ENCODE measurements at places on chromosomes 6 and 20.

DNA sequence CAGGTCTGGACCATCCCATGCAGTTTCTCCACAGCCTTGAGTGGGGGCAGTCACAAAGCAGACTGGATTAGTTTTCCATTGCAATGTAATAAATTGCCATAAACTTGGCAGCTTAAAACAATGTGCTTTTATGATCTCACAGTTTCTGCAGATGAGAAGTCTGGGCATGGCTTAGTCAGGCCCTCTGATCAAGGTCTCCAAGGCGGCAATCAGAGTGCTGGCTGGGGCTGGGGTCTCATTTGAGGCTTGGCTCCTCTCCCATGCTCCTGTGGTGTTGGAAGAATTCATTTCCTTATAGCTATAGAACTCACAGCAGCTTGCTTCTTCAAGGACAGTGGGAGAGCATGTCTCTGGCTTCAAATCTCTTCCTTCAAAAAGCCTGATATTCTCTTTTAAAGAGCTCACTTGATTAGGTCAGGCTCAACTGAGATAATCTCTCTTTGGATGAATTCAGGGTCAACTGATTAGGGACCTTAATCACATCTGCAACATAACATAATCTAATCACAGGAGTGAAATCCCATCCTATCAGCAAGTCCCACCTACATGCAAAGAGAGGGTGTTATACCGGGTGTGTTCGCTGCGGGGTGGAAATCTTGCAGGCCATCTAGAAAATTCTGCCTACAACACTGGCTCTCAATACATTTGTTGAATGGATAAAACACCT lies 77.4 kb upstream of the SULF2 start:
- DNase-seq = no peak

- no peak for DNase-seq
Measured at GRCh38 chr6:90646940-90647339, 60.1 kb upstream of the MAP3K7 start.

DNA sequence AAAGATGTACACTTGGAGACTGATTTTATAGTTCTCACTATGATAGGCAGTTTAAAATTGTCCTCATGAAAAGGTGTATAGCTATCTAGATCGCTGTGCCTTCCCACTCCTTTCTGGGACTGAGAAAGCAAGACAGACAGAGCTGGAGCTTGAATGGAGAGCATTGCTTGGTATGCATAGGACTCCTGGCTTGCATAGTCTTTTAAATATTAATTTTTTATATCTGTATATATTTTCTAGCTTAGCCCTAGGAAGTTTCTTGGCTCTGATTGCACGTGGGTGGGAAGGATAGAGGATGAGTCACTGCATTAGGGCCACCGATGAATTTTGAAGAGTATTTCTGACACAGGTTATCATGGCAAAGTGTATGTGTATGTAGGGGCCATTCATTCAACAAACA lies 150.0 kb upstream of the SPACA1 start:
- DNase-seq = no peak

- DNase-seq = no peak
Measured at GRCh38 chr6:105624021-105624420, 221.1 kb upstream of the PREP start.

DNA sequence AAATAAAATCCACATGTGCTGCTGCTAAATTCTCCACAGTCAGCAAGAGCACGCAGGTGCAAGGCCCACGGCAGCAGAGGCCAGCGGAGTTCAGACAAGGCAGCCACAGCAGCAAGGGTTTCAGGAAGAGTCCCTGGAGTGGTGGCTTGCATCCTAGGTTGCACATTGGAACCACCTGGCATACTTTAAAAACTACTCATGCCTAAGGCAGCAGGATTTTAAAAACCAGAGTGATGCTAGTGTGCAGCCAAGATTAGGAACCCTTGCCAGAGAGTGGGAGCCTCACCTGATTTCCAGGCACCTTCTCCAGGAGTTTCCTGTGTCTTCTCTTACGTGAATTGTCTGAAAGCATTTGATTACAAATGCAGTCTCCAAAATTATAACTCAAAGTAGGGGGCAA lies 104.0 kb upstream of the GPR6 start:
- no peak for DNase-seq

DNA sequence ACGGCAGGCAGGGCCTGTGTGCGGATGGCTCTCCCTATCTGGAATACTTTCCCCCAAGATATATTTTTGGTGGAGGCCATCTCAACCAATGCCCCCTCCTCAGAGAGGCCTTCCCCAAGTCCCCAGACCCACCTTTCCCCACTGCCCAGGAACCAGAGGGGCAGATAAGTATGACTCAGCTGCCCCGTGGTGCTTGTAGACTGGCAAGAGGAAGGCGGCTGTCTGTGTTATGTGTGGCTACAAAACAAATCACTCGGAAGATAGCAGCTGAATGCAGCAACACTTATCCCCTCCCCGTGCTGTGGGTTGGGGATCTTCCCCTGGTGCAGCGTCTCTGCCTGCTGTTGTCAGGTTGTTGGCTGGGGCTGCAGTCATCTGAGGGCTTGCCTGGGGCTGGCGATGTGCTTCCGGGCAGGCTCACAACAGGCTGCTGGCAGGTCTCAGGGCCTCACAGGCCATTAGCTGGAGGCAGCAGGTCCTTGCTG lies 7.1 kb downstream of the NPEPL1 start:
- no peak for DNase-seq

DNA sequence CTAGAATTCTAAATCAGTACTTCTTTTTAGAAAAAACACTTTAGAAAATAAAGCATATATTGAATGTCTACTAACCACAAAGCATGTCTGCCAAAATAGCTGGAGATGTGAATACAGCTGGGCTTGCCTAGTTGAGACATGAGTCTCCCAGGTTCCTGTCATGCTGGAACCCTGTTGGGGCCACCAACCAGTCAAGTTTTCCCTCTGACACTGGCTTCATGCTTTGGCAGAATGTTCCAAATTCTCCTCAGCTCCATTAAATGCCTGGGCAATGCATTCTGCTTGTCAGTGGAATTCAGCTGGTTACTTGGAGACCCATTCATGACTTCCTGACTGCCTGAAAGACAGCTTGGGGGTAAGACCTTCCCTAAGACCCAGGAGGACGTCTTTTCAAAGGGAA lies 87.2 kb downstream of the PRND start:
- no peak for DNase-seq

- peak; percentile 79 for DNase-seq
Measured at GRCh38 chr20:60057123-60057865, 99.1 kb downstream of the CDH26 start.

DNA sequence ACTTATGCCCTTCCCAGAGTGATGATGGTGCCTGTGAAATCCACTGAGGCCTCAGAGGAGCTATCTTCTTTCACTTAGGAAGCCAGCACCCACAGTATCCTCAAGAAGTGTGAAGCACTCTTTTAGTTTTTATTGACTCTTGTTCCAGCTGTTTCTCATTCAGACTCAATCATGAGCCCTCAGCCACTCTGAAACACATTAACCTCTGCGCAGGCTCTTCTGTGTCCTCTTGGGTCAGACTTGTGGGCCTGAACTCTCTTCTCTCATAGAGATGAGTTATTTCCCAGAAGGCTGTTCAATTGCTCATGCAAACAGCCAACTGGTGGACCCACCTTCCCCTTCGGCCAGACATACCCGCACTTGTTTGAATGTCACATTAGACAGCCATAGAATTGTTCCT lies 27.8 kb upstream of the PREP start:
- no peak for DNase-seq

DNA sequence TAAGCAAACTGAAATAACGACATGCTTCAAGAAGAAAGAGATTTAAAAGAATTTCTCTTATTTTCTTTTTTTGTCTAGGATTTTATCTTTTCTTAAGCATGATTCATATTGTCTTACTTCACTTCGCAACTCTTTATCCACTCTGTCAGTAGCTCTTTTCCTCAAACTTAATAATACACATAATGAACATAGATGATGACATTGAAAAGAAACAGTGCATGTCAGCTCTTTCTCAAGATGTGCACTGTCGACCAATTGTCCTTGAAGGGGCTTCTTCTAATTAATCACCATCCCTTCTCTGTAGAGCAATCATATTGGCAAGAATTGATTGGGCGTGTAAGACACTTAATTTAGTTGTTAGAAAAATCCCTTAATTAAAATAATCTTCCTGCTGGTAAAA lies 356.5 kb downstream of the EYS start:
- DNase-seq = no peak

GRCh38 chr6:54115966-54116365 lies 4.7 kb downstream of the MLIP start:
- DNase-seq = no peak

DNA sequence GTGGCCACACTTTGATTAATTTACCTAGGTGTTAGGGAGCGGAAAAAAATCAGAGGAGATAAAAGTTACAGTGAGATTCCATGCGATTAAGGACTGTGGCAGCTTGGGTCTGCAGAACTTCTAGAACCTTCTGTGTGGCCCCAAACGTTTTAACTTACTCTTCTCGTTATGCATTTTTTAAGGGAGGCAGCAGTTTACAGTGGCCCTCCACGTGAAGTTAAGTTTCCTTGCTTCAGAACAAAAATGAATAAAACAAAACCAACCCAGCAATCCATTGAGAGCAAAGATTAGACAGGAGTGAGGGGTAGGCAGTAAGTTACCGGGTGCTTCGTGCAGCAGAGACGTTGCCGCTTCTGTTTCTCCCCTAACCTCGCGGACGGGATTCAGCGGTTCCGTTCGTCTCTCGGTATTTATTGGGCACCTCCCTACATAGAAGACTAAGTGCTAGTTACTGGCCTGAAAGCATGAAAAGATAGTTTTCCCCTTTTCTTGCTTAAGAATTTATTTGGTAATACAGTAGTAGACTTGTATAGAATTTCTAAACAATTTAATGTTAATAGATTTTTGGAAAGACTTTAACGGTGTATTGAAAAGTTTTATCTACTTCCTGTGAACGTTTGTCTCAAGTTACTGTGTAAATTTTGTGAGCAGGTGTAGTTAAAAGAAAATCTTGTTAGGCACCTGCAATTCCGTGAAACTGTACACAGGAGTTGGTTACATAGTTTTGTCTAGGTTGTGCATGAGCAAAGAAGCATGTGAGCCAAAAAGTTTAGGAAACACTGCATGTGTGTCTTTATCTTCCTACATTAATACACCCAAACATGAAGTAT lies 1.1 kb downstream of the BAG2 start:
- DNase-seq = no peak

DNA sequence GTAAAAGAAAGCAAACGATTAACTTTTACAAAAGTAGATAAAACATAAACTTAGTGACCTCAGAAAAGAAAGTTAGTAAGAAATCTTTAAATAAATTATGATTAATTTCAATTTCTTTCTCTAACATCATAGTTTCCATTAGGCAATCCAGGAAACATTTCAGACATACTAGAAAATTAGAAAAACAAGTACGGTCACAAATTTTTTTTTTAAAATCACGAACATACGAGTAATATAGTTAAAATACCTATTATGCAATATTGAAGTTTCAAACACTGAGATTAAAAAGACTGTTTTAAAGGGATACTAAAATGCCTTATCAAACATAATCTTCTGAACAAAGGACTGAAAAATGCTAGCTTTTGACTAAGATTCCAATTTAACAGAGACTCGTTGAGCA lies 26.2 kb downstream of the NOL7 start:
- DNase-seq = no peak

DNA sequence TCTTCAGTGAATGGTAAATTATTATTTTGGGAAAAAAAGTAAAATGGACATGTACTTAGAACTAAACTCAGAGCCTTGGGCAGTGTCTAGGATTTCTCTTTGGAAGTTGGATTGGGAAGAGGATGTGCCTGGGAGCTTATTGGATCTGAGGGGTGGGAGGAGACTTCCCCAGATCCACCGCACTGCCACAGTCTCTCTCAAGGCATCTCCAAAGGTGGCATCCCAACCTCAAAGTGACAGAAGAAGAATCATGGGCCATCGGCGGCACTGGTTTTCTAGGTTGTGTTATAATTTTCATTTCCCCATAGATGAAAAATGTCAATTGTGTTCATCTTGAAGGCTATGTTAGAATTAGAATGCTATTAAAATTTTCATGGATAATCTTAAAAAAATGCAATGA lies 66.8 kb upstream of the CD93 start:
- DNase-seq = peak; percentile 40

Data from left forelimb (tissue), 1 donor.